Sigmoid colon (tissue), 7 donors: ENCODE measurements at places on chromosomes 7 and 10. TPM values are rescaled to one million over a fixed set of nuclear protein-coding genes. Genes with fewer than 3 reads are reported as not detected.

- no peaks in the 10 kb centered on the region for H3K27me3 ChIP-seq
- H3K4me1 ChIP-seq: peaks cover 4% of the 10 kb centered on the region
- no peak overlapping the region for H3K4me3 ChIP-seq
- H3K36me3 ChIP-seq: no peaks in the 10 kb centered on the region
- H3K27ac ChIP-seq: no peak overlapping the region
These were observed 44.3 kb downstream of the MDFIC start for GRCh38 chr7:114966156-114966555.

- no peak overlapping the region for H3K27ac ChIP-seq
- H3K4me1 ChIP-seq: no peaks in the 10 kb centered on the region
- no peaks in the 10 kb centered on the region for H3K36me3 ChIP-seq
These were observed 217.3 kb upstream of the HABP2 start for GRCh38 chr10:113335592-113335991.

The HECW1 gene
- total RNA-seq: 1.5 TPM

The GDF2 gene
- total RNA-seq: not detected

GRCh38 chr7:155728116-155728515 is 83.7 kb downstream of the RBM33 start:
- no peak for DNase-seq
- H3K27ac ChIP-seq: no peak overlapping the region
- H3K4me1 ChIP-seq: peaks cover 7% of the 10 kb centered on the region
- no peaks in the 10 kb centered on the region for H3K27me3 ChIP-seq
- H3K4me3 ChIP-seq: no peak overlapping the region

DNA sequence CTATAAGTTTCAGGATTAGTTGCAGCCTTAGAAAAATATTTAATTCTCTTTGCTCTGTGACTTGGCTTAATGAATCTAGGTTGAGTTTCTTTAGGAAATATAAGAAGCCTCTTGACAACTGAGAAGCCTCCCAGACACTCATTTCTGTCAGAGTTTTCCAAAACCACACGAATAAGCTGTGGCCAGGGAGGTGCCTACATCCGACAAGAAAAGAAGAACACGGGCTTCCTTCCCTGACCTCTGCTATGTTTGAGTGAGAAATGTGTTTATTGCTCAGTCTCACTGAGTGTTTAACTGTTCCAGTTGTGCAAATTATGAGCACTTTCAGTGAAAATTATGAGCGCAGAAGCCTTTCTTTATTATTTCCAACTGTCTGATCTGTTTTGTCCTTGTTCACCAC is 105.0 kb downstream of the TRIL start:
- no peak for DNase-seq
- H3K27me3 ChIP-seq: no peaks in the 10 kb centered on the region
- H3K27ac ChIP-seq: no peak overlapping the region
- no peaks in the 10 kb centered on the region for H3K36me3 ChIP-seq
- H3K4me1 ChIP-seq: peaks cover 15% of the 10 kb centered on the region
- H3K4me3 ChIP-seq: no peak overlapping the region

- H3K27ac ChIP-seq: no peak overlapping the region
- H3K36me3 ChIP-seq: no peaks in the 10 kb centered on the region
- DNase-seq: no peak
These were observed 261.6 kb downstream of the WDR11 start for GRCh38 chr10:121112579-121113384.

The NEUROD6 gene
- total RNA-seq: not detected

The SLIT1 gene
- total RNA-seq: 1.4 TPM

- peaks cover 33% of the 10 kb centered on the region for H3K27me3 ChIP-seq
- H3K27ac ChIP-seq: no peak overlapping the region
These were observed 108.6 kb upstream of the GPR26 start for GRCh38 chr10:123557366-123558108.

DNA sequence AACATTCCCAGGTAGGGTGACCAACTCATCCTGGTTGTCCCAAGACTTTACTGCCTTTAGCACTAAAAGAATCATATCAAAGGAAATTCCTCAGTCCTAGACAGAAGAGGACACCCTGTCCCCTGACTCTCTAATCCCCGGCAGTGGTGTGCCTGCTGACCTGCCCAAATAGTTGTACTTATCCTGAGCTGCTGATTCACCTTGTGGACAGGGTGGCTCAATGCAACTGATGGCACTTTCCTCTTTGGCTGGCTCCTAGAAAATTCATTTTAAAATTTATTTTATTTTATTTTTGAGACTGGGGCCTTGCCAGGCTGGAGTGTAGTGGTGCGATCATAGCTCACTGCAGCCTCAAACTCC is 111.7 kb downstream of the JCAD start:
- no peak for DNase-seq
- H3K27ac ChIP-seq: peak overlapping the region; percentile 74
- H3K27me3 ChIP-seq: no peaks in the 10 kb centered on the region

The CABCOCO1 gene
- total RNA-seq: 1.7 TPM

The VENTX gene
- 1.4 TPM for total RNA-seq

The NPSR1 gene
- total RNA-seq: not detected

- H3K4me3 ChIP-seq: no peak overlapping the region
- DNase-seq: no peak
- H3K36me3 ChIP-seq: no peaks in the 10 kb centered on the region
These were observed 594.2 kb upstream of the FZD8 start for GRCh38 chr10:36236341-36236740.
